ENCODE measurements at places on chromosomes 12 and 14. TPM values are rescaled to one million over a fixed set of nuclear protein-coding genes. Genes with fewer than 3 reads are reported as not detected.

GSG1 gene
- 0.35 TPM for total RNA-seq

ZC2HC1C gene
- total RNA-seq: 4.0 TPM

GPRC5D gene
- total RNA-seq: not detected

PLEKHD1 gene
- not detected for total RNA-seq

DPPA3 gene
- not detected for total RNA-seq

GLS2 gene
- total RNA-seq: 0.27 TPM

MYRFL gene
- not detected for total RNA-seq

NDUFA12 gene
- 206 TPM for total RNA-seq

CD69 gene
- total RNA-seq: not detected

MEG3 gene
- total RNA-seq: 52.0 TPM

OTOGL gene
- not detected for total RNA-seq

PPP4R4 gene
- total RNA-seq: 0.33 TPM

DLGAP5 gene
- 33.1 TPM for total RNA-seq

RAB3IP gene
- total RNA-seq: 11.5 TPM

C3AR1 gene
- not detected for total RNA-seq

SDR9C7 gene
- not detected for total RNA-seq

KLHL33 gene
- total RNA-seq: not detected

HHIPL1 gene
- total RNA-seq: 0.24 TPM

HOTAIR gene
- 0.23 TPM for total RNA-seq

TPPP2 gene
- total RNA-seq: not detected
